ENCODE measurements at places on chromosomes 1 and 21.
A peak's percentile ranks its signal among the peaks of the same experiment; 100 is the strongest.

DNA sequence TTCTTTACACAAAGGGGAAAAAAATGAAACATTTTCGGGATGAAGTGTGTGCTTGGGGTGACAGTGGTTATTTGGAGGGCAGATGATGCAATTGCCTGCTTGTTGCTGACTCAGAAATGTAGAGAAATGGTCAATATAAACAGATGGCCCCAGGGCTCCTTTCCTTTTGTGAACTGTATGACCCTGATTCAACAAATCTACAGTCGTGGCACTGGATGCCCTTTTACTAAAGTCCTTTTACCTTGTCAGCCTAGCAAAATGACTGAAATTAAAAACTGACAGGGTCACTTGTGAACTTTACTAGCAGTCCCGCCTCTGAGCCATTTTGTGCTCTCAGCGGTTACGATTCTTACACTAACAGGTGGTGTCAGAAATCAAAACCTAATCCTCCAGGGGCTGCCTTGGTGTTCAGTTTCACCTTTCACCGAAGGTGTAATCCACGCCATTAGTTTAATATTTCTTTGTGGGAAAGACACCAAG is 49.8 kb downstream of the GREM2 start:
- no peak for DNase-seq

DNA sequence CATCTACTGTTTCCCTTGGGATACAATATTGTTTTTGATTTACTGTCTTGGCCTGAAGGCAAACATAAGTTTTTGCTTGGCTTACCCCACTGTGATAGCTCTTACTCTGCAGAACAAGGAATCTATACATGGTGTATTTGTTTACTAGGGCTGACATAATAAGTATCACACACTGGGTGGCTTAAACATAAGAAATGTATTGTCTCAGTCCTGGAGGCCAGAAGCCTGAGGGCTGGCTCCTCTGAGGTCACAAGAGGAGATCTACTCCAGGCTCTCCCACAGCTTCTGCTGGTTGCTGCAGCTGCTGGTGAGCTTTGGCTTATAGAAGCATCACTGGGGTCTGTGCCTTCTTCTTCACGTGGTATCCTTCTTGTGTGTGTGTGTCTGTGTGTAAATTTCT is 30.7 kb upstream of the IGSF5 start:
- DNase-seq: no peak

GRCh38 chr1:207051191-207051943 is at the start of gene YOD1:
Gene YOD1, minus strand, starts transcription at chr1:207051208. Its CDS starts 178 bp downstream, at chr1:207051030.
- DNase-seq: no peak

DNA sequence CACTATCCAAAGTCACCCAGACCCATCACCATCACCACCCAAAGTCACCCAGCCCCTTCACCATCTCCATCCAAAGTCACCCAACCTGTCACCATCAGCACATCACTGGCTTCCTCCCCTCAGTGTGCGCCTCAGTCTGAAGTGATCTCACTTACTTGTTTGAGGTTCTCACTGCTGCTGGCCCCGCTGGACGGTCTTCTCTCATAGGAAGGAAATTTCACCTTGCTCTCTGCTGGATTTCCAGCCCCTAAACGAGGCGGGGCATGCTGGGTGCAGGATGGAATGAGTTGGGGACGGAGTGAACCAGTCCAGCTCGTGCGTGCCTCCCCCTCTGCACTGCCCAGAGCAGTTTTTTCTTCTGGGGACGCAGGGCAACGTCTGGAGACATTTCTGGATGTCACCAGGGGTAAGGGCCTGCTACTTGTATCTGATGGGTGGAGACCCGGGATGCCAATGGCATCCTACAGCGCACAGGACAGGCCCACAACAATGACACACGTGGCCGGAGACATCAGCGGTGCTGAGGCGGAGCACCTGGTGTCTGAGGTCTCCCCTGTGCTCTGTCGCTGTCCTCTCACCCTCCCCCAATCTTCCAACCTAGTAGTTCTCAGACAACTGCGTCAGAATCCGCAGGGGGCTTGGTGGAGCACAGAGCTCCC is 38.6 kb downstream of the PDE9A start:
- DNase-seq: no peak

DNA sequence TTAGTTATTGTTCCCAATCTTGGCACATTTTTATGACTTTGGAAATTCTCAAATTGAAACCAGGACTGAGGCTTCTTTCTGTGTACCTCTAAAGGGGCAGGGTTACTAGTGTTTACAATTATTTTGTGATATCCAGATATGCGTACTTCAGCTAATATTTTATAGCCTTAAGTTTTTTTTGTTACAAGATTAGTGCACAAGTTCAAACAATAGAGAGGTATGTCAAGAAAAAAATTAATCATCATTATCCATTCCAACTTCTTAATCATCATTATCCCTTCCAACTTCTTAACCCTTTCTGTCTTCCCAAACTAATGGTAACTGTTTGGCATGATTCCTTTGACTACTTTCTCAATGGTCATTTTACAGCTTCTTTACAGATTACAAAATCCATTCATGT is 272.9 kb upstream of the C1orf105 start:
- DNase-seq: no peak

GRCh38 chr1:67347688-67348472 is 40.2 kb downstream of the IL12RB2 start:
- peak; percentile 44 for DNase-seq

Measured in CD8-positive, alpha-beta T cell (primary cell).